ENCODE measurements at places on chromosomes 5 and 9.

GRCh38 chr5:7837403-7837802 lies 13.5 kb downstream of the CFAP90 start:
- DNase-seq: no peak

DNA sequence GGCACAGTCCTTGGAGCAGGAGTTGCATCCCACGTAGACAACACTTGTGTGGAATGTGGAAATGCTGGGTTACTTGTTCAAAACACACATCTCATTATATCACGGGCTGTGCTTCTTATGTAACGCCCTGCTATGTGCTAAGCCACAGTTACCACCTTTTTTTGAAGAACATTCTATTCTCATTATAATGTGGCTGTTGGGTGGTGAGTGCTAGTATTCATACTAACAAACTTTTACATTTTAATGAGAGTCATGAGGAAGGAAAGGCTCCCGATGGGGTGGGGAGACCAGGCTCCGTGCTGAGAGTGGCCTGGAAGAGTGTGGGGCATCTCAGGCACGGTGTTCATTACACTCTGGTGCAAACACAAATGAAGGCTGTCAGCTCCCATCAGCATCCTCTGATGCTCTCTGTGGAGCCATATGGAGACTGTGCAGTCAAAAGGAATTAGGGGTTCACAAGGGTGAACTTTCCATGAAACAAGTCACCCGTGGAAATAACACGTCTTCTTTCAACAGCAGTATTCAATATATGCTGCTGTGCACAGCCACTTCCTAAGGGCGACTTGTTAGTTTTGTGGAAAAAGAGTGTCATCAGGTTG lies 153.1 kb upstream of the RAPGEF1 start:
- no peak for DNase-seq

GRCh38 chr5:75524071-75524470 lies 12.4 kb downstream of the POLK start:
- DNase-seq: no peak

DNA sequence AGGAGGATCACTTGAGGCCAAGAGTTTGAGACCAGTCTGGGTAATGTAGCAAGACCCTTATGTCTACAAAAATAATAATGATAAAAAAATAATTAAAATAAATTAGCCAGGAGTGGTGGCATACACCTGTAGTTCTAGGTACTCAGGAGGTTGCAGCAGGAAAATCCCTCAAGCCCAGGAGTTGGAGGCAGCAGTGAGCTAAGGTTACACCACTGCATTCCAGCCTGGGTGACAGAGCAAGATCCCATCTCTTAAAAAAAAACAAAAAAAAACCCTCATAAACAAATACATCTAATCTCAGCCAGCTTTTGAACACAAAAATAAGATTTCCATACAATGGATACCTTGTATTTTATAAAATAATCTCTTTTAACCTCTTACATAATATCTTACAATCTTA lies 363.3 kb upstream of the KLF4 start:
- no peak for DNase-seq

- no peak for DNase-seq
Observed at GRCh38 chr9:126395439-126396212, 69.0 kb downstream of the MVB12B start.

GRCh38 chr9:94287877-94288513 lies 28.9 kb downstream of the ZNF169 start:
- no peak for DNase-seq

DNA sequence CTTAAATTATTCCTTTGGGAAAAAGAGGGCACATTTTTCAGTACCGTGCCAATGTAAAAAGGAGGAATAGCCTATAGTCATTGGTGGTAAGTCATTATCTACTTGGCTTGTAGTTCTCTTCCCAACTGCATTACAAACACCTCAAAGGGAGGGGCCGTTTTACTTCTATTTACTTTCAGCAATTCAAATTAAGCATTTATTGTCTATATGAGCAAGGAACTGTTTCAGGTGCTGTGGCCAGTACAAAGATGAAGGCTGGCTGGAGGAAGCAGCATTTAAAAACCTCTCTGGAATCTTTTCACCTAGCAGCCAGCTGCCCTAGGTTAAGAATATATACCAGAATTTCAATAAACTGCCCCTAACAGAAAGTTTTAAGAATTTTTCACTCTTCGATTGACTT lies 48.9 kb downstream of the SEMA6A start:
- DNase-seq: no peak

DNA sequence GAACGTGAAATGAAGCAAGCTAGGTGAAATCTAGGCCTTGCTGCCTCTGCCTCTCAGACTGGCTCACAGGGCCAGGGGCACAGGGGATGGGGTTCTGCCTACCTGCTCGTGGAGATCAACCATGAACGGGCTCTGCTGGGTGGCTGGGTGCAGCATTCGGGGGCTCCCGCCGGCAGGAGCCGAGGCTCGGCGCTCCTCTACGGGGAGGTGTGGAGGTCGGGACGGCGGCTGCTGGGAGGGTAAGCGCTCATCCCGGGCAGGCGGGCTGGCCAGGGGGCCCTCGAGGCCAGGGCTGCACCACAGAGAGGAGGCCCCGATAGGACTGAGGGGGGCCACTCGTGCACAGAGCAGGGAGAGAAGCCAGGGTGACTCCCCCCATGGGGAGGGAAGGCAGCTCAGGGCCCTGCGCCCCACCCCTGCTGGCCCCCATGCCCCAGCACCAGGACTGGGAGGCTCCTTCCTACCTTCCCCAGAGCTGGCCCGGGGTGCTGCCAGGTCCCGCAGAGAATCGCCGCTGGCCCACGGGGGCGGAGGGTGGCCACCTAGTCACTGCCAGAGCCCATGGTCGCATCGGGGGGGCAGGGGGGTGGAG lies 5.2 kb downstream of the RNF44 start:
- DNase-seq: no peak

- DNase-seq: no peak
Observed at GRCh38 chr5:92328584-92329259, 945.6 kb upstream of the ARRDC3 start.

- peak; percentile 60 for DNase-seq
Observed at GRCh38 chr5:177440211-177440989, 6.2 kb upstream of the PRR7 start.

- no peak for DNase-seq
Observed at GRCh38 chr5:171478946-171479775, 59.7 kb downstream of the FGF18 start.

DNA sequence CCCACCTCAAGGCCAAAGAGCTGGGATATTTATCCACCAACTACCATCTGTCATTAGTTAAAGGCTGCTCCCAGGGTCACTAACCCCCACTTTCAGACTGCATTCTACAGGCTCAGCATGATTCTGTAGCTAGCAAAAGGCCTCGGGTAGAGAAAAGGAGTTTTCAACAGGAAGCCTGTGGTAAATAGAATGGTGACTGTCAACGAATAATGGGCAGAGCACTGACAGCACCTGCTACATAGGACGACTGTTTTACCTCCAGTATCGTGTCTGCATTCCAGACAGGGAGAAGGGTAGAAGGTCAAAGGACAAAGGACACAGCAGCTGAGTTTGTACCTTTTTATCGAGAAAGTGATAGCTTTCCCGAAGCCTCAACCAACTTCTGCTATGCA lies 20.3 kb downstream of the MFAP3 start:
- no peak for DNase-seq

- DNase-seq: no peak
Observed at GRCh38 chr5:79552984-79553383, 39.0 kb upstream of the HOMER1 start.

DNA sequence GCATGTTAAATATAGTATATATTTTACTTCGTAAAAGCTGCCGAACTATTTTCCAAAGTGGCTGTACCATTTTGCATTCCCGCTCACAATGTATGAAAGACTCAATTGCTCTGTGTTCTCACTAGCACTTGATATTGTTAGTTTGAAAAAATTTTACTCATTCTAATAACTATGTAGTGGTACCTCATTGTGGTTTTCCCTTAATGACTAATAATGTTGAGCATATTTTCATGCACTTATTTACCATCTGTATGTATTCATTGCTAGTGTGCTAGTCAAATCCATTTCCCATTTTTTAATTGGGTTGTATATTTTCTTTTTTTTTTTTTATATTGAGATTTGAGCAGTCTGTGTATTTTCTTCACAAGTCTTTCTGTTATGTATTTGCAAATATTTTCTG lies 58.4 kb downstream of the RANBP17 start:
- no peak for DNase-seq

DNA sequence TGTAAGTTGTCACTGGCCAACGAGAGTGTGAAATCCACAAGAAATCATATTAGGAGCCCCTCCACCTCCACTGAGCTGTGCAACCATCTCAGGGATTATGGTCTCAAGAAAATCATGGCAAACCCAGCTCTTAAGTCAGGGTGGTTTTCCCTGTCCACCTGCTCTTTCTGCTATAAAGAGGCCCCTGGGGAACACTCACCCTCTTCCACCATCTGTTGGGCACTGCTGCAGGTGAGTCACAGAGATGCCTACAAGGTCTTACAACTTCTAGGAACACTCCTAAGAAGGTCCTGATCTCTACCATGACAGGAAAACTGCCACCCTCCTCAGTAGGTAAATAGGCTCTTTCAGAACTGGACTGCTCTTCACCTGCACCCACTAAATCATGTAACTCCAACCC lies 61.8 kb downstream of the DRD1 start:
- DNase-seq: no peak

DNA sequence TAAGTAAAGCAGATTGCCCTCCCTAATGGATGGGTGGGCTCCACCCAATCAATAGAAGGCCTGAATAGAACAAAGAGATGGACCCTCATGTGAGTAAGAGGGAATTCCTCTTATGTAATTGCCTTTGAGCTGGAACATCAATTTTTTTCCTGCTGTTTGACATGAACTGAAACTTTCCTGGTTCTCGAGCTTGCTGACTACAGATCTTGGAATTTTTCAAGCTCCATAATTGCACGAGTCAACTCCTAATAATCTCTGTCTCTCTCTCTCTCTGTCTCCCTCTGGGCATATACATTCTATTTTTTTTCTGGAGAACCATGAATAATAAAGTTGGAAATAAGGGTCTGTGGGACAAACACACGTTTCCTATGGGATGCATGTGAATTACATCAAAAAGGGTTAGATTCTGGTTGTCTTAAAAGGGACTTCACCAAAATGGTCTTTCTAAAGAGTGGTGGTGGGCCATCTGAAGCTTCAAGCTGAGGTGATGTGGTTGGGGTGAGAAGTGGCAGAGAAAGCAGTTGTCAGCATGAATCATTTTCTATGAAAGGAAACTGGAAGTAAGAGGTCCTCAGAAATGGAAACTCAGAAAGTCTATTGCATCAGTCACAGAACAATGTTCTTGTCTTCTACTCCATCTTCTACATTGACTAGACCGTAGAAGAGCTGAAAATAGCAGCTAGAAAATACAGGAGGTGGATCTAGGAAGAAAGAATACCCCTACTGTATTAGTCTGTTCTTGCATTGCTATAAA lies 47.0 kb upstream of the HOMER1 start:
- no peak for DNase-seq

DNA sequence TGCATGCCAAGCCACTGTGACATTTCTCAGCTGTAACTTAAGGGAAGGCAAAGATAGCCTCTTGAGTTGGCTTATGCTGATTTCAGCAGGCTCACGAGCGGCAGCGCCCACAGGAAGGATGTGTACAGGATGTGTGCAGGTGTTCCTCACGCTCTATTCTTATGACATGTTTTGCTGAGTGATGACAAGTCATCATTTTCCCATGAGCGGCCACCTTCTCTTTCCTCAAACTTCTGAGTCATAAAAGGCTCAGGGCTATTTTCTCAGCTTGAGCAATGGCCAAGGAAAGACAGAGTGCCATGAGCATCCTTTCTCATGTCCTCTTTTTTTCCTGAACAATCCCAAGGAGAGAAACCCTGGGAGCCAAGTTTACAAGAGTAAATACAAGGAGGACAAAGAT lies 365.9 kb downstream of the PLK2 start:
- no peak for DNase-seq

- no peak for DNase-seq
Observed at GRCh38 chr9:104586496-104587180, 12.6 kb downstream of the OR13C5 start.

DNA sequence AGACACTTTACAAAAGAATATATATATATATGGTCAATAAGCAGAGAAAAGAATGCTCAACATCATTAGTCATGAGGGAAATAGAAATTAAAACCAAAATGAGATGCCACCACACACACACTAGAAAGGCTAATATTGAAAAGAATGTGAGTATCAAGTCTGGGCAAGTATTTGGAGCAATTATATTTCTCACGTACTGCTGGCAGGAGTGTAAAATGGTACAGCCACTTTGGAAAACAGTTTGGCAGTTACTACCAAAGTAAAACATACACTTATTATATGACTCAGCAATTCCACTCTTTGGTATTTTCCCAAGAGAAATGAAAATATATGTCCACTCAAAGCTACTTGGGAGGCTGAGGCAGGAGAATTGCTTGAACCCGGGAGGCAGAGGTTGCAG lies 29.8 kb downstream of the NEUROG1 start:
- no peak for DNase-seq
